ENCODE measurements at places on chromosomes 3 and 15.

- no peak for DNase-seq
Measured at GRCh38 chr3:119580067-119580760, 922 bp downstream of the ADPRH start.

DNA sequence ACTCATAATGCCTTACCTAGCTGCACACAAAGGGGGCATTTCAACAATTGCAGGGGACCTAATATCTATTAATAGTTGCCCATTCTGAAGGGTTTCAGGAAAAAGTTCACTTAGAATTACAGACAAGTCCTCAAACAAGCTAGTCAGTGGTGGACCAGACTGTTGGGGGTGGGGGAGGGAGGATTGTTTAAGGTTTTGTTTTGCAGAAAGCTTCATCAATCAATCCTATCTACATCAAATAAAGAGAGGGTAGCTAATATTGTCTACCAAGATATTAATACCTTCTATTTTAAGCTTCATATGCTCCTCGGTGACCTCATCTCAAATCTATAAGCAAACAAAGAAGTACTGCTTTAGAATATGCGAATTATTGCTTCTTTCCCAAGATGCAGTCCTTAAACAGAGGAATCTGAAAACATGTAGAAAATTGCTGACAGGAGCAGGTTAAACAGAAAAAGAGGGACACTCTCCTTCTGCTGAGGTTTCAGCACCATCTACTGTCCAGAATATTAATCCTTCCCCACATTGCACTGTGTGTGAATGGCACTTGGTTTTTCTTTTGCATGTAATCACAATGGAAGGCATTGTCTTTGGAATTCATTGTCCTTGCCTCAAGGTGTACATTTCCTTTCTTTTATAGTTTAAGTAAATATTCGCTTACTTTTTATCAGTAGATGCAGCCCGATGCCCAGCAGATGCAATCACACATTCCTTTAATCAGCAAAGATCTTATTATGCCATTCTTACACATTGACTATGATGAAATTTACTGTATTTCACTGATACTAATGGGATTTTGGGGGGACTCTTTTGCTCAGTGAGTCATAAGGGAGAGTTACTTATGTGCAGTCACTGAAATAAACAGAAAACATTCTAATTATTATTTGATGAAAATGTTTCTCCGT, 94.7 kb downstream of the IL5RA start:
- no peak for DNase-seq

- DNase-seq: no peak
Measured at GRCh38 chr15:63366451-63366850, 15.2 kb downstream of the CA12 start.

DNA sequence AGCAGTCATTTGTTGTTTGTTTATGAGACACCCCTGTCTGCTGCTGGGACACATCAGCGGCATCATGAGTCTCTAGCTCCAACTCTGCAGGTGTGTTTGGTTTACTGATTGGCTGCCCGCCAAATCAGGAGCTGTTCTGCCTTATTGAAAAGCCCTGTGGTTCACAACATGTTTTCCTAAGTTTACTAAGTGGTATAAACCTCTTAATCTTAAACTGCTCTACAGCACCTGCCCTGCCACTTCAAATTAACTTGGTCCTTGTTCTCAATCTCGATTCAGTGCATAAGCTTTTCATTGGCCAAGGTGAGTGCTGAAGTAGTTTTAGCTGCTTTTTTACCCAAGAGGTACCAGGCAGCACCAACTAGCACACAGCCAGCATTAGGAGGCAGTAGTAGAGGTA, 77.8 kb upstream of the WDR72 start:
- DNase-seq: no peak

- no peak for DNase-seq
Measured at GRCh38 chr3:111761309-111761795, 97.7 kb upstream of the PHLDB2 start.

GRCh38 chr15:47731230-47731629, 13.9 kb downstream of the SEMA6D start:
- no peak for DNase-seq

- DNase-seq: no peak
Measured at GRCh38 chr3:100149713-100150415, 35.6 kb upstream of the FILIP1L start.

DNA sequence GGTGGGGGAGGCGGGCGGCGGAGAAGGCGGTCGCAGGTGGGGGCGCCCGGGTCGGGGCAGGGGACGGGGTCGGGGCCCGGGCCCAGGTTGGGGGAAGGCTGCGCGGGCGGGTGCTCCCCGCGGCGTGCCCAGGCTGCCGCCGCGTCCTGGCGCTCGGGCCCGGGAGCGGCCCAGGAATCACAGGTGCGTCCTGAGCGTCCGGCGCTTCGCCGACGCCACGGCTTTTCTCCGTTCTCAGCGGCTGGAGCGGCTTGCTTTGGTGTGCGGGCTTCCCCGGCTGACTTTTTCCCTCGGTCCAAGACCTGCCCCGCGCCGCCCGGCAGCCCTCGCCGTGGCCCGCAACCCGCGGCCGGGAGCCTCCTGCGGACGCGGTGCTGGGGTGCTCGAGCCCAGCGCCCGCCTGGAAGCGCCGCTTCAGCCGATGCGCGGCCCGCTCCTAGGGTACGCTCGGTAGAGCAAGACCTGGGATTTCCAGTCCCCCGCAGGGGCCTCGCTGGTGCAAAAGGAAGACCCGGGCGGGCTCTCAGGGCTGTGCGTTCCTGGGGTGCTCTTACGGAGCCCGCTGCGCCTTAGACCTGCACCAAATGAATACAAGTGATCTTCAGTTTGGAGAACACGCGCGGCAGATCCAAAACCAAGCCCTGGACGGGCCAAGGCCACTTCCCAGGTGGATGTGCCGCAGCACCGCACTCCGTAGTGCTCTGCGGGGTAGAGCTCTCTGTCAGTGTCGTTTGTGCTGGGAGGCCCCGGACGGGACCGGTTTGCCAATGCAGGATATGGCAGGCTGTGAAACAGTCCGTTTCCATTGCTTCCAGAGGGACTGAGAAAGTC, 639 bp downstream of the NIPA1 start:
- DNase-seq: no peak

DNA sequence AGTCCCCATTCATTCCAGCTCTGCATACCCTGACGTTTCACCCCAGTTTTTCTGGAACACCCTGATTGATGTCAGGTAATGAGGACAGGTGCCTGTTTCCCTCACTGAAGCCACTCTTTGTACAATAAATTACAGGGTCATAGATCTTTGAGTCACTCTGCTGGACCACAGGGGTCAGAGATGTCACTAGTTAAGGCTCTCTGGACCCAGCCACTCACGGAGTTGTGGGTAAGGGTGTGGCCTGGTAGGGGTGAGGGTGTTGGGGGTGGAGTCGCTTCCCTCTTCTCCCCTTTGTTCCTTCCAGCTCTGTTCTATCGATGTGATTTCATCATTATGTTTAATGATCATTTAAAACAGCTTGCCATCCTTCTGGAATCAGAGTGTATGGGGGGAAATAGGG, 512 bp downstream of the IQCF5 start:
- DNase-seq: no peak

DNA sequence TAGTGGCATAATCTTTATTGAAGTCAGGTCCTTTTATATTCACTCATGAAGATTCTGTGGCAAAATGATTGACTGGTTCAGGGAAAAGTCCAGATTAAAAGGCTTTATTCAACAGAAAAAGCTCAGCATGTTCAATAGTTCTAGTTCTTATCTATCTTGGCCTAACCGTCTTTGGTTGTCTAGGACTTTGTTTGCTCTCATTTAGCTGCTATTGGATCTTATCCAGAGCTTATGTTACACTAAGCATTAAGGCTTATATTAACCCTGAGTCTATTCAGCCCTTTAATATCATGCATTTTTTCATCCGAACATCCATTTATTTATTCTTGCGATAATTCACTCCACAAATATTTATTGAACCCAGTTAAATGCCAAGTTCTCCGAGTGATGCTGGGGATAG, 601.0 kb upstream of the SGO1 start:
- no peak for DNase-seq

GRCh38 chr3:59660852-59661625, 611.2 kb upstream of the CFAP20DC start:
- no peak for DNase-seq

DNA sequence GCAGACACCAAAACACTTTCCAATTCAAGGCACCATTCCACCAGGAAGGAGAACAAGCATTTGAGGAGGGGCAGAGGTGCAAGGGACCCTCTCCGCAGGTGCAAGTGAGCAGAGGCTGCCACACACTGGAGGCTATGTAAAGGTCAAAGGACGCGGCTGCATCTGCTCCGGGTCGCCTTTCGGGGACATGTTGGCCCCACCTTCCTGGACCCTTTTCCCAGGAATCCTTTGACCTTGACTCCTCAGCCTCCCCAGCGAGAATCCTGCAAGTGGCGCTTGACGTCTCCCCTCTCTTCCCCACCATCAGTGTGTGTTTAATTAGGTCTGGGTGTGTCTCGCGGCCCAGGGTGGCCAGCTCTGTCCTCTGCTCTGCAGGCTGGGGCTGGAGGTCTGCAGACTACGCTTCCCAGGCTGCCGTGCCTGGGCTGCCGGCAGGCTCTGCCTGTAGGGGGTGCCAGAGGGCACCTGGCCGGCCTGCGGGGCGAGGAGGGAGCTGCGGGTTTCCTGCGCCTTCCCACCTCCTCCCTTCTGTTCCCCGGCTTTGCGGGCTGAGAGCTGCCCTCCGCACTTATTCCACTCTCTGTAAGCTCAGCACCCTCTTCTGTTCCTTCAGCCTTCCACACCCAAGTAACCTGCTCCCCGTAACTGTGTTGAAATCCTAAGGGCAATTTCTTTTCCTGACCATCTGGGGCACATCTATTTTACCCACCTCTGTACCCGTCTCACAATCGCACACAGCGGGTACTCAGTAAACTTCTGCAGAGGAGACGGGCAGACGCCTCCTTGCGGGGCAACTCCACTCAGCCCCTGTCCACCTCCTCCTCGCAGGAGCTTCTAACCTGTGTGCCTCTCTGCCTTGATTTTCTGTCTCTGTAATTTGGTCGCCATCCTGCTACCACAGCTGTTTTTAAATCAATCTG, 129.8 kb downstream of the NSMCE3 start:
- peak; percentile 37 for DNase-seq

DNA sequence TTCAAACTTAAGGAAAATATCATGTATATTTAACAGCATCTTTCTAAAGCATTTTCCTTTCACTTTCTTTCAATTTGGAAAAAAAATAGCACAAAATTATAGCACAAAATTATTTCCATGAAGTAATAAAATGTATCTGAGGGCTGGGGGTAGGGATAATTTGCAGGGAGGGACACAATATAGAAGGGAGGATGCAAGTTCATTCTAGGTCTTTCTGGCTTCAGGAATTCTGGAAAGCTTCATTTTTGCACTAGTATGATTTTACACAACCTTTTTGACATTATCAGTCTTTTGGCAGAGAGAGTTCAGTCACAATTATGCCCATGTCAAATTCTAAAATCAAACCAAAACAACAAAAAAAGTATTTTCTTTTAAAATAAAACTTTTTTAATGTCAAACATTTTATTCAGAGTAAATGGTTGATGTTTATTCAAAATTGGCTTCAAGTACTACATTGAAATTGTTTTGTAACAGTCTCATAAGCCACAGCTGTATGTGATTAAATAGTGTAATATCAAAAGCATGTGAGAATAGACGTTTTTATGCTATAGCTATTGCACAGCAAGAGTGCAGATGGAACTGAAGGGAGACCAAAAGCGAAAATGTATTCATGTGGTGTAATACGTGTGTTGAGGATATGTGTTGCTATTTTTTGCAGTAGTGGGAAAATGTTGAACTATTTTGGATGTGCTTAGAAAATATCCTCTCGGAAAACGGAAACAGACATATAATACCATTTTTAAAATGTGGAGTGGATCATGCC, 5.8 kb downstream of the RBMS3 start:
- no peak for DNase-seq

DNA sequence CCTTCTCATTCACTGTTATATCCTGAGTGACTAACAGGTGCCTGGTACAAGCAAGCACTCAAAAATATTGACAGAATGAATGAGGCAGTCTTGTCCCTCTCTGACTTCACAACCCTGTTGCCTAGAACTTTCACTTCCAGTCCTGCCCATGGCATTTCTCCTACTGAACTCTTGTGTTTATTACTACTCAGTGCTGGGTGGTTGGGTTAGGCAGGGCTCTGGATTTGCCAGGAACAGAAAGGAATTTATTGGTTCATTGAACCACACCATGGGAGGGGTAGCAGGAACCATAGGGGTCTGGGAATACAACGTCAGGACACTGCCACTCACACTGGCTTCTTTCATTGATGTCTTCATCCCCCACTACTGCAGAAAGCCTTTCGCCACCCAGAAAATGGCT, 41.9 kb upstream of the SEMA4B start:
- DNase-seq: no peak

DNA sequence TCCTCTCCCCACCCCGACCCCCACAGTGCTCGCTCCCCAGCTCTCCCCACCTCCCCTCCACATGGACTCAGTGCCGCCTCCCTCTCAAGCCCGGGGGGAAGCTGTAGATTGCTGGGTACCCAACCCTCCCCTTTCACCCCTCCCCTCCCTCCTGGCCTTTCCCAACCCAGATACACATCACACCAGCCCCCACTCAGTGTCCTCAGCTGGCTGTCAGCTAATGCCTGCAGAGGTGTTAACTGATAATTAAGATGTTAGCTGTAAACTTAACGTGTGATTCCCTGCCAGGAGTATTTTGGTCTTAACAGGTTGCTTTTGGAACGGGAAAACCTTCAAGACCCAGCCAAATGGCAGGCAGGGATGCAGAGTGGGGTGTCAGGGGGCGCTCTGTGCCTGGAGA, 39.4 kb upstream of the LINGO1 start:
- no peak for DNase-seq

DNA sequence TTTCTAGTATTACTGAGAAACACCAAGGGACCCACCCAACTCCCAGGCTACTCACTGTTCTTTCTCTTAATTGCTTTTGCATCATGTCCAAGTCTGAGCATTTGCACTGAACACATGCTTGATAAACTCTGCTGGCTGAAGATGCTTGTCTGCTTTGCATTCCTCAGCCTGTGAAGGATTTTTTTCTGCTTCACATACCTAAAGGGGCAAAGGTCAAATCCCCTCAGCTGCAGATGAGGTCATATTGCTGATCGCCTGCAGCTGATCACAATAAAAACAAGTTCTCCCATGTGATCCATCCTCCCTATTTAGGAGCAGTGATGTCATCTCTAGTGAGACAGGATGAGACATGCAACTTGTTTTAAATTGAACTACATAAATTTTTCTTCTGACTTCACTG, 84.6 kb upstream of the DCBLD2 start:
- no peak for DNase-seq

DNA sequence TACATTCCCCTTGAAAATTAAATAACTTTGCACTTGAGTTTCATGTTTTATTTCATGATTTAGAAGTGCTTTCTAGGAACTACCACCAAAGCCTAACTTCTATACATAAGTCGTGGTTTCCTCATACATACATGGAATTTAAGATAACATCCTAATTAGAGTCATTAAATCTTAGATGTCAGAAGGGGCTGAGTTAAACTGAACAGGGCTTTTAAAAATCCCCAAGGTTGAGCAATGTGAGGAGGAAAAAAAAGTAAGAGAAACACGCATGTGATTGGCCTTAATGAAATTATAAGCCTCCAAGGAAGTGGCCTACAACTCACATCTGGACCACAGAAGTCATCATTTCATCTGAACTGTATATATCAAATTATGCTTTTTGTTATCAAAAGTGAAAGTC, 303.1 kb upstream of the SEMA6D start:
- no peak for DNase-seq

All from CD4-positive, alpha-beta memory T cell (primary cell).